PC-3 (cell line): ENCODE measurements at places on chromosomes 5 and 9. TPM values are rescaled to one million over a fixed set of nuclear protein-coding genes. Genes with fewer than 3 reads are reported as not detected.

- no peaks in the 10 kb centered on the region for H3K4me1 ChIP-seq
- peak; percentile 11 for DNase-seq
- no peak overlapping the region for H3K4me3 ChIP-seq
- H3K27me3 ChIP-seq: no peaks in the 10 kb centered on the region
- no peak overlapping the region for H3K27ac ChIP-seq
Measured at GRCh38 chr5:55982957-55983381, 11.8 kb downstream of the IL6ST start.

DNA sequence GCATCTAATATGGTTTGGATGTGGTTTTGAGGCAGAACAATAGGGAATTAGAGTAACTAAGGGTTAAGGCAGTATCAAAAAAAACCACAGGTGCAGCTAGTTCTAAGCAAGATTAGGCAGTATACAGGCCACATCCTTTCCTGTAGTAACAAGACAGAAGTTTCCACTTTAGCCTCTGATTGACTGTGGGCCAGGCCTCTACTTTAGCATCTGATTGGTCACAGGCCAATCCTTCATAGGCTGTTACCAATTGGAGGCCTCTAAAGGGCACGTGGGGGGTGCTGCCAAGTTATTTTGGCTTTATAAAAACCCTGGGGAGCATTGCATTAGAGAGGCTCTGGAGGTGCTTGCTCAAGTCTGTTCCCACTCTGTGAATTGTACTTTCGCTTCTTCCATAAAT, 144.1 kb upstream of the ST8SIA4 start:
- H3K27me3 ChIP-seq: no peaks in the 10 kb centered on the region
- DNase-seq: no peak
- no peaks in the 10 kb centered on the region for H3K4me1 ChIP-seq
- H3K27ac ChIP-seq: no peak overlapping the region

DNA sequence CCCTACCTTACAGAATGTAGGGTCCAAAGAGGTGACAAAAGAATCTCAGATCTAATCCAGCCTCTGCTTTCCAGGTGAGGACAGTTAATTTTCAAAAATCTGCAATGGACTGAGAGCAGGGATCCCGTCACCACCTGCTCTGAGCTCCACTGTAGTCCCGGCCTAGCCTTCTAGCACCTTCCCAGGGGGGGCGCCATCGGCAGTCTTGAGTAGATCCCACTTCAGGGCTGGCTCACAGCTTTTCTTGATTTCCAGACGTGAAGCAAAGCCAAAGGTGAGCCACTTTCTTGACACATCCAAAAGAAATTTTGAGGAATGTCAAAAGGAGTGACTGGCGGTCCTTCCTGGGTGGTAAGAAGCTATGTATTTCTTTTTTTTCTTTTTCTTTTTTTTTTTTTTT, 114.1 kb downstream of the SYK start:
- no peaks in the 10 kb centered on the region for H3K36me3 ChIP-seq
- DNase-seq: peak; percentile 33
- no peak overlapping the region for H3K4me3 ChIP-seq

- no peaks in the 10 kb centered on the region for H3K36me3 ChIP-seq
- H3K4me1 ChIP-seq: no peaks in the 10 kb centered on the region; the same call in 1 of the 2 replicates
Measured at GRCh38 chr5:134083517-134083916, 31.0 kb upstream of the TCF7 start.

DNA sequence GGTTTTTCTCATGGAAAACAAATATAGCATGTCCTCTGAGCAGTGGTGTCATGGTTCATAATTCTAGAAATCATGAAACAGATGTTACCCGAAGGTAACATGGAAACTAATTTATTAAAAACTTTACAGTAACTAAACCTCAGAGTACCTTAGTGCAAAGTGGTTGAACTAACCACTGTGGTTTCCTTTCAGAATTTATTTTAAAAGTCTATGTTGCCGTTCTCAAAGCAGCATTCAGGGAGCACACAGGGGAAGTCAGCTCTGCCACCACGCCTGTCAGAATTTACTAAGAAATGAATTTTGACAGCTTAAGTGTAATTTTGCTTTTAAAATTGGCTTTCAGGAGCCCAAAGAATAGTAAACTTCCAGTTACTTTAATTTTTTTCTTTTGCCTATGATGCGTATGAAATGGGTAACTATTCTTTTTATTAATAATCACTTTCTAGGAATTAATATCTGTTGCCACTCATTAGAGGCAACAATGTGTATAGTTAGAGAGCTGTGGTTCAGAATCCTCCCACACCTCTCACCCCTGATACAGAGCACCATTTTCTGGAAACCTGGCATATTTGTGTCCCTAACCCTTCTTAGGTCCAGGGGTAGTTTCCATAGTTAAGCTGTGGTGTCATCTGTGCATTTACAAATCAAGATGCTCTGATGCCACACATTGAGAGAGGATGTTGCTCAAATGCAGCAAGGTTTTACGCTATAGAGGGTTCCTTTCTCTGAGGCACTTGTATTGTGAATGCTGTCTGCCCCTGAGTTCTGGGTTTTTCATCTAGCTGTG, 202.6 kb downstream of the ZSWIM6 start:
- DNase-seq: no peak
- no peaks in the 10 kb centered on the region for H3K27me3 ChIP-seq
- H3K36me3 ChIP-seq: peaks cover 3% of the 10 kb centered on the region
- no peak overlapping the region for H3K27ac ChIP-seq
- H3K4me1 ChIP-seq: peaks cover 32% of the 10 kb centered on the region

DNA sequence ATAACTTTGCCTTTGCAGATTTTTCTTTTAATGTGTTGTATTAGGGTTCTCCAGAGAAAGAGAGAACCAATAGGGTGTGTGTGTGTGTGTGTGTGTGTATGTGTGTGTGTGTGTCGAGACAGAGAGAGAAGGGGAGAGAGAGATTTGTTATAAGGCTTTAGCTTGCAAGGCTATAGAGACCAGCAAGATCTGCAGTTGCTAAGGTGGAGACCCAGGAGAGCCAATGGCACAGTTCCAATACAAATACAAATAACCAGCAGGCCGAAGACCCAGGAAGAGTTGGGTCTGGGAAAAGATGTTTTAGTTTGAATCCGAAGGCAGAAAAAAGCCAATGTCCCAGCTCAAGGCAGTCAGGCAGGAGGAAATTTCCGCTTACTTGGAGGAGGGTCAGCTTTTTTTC, 23.0 kb downstream of the TMOD1 start:
- no peak for DNase-seq
- peaks cover 14% of the 10 kb centered on the region for H3K4me1 ChIP-seq
- no peaks in the 10 kb centered on the region for H3K36me3 ChIP-seq
- H3K4me3 ChIP-seq: no peak overlapping the region
- H3K27me3 ChIP-seq: no peaks in the 10 kb centered on the region

GRCh38 chr5:42579320-42579719, 156.1 kb downstream of the GHR start:
- no peaks in the 10 kb centered on the region for H3K36me3 ChIP-seq
- peaks cover 17% of the 10 kb centered on the region for H3K4me1 ChIP-seq
- peak; percentile 51 for DNase-seq
- H3K27ac ChIP-seq: no peak overlapping the region

GRCh38 chr5:116454417-116454927, 120.2 kb downstream of the SEMA6A start:
- no peak overlapping the region for H3K27ac ChIP-seq
- no peak overlapping the region for H3K4me3 ChIP-seq
- DNase-seq: no peak
- H3K27me3 ChIP-seq: no peaks in the 10 kb centered on the region

DNA sequence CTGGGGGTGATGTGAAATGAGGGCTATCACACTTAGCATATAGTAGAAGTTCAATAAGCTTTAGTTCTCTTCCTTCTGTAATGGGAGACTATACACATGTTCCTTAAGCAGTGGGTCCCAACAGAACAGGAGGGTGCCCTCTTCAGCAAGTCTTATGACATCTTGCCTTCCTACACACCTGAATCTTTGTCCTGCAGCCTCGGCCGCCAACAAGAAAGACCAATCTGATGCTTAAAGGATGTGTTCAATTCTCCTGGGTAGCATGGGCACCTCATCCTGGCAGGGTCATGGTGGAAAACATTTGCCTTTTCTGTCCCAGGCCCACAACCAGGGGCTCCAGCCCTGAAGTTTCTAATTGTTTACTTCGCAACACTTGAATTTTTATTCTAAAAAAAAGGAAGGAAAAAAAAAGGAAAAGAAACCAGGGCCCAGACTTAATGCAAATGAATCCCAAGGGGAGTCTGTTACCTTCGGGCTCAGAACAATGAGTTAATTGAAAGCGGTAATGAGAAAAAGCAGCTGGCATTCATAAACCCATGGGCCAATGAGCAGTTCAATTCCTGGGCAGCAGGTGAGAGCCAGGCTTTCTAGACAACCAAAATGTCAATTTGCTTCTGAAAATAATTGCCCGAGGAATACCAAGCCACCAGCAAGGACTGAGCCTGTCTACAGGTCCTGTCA, 26.2 kb upstream of the SMAD5 start:
- no peaks in the 10 kb centered on the region for H3K4me1 ChIP-seq
- H3K27me3 ChIP-seq: no peaks in the 10 kb centered on the region
- H3K36me3 ChIP-seq: no peaks in the 10 kb centered on the region

DNA sequence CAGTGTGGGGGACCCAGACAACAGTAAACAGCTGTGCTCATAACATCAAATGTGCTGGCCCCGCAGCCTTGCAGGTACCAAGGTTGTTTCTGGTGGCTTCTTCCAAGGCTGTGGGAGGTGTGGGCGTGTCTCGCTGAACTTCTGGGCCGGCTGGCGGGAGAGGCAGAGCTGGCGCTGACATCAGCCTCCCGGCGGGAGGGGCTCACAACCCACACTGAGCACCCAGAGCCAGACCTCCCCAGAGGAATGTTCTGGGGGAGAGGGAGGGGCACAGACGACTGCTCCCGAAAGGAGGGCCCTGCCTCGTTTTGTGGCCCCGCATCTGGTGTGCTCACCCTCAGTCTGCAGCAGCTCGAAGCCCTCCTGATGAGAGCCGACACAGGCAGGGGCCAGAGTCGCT, 6.9 kb upstream of the SLC12A7 start:
- no peaks in the 10 kb centered on the region for H3K27me3 ChIP-seq
- no peaks in the 10 kb centered on the region for H3K36me3 ChIP-seq
- H3K4me3 ChIP-seq: no peak overlapping the region
- H3K27ac ChIP-seq: no peak overlapping the region

DNA sequence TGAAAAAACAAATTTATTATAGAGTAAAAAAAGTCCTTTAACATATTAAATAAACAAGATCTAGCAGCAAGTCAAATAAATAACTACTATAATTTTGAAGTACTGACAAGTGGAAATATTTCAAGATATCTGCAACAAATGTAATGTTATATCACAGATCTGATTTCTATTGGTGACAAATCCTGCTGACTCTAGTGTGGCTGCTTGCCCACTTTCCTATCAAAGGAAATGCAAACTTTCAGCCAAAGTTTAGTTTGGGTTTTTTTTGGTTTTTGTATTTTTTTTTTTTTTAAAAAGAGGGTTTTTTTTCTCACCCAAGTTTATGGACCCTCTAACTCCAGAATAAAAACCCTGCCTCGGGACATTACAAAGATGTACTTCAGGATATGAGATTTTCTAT, 12.9 kb downstream of the ADRA1B start:
- no peak overlapping the region for H3K27ac ChIP-seq
- no peak for DNase-seq
- H3K4me3 ChIP-seq: no peak overlapping the region
- H3K4me1 ChIP-seq: peaks cover 17% of the 10 kb centered on the region
- H3K36me3 ChIP-seq: no peaks in the 10 kb centered on the region
- H3K27me3 ChIP-seq: no peaks in the 10 kb centered on the region

- no peak overlapping the region for H3K4me3 ChIP-seq
- peak; percentile 17 for DNase-seq
- H3K4me1 ChIP-seq: no peaks in the 10 kb centered on the region
- no peaks in the 10 kb centered on the region for H3K36me3 ChIP-seq
- no peak overlapping the region for H3K27ac ChIP-seq
- H3K27me3 ChIP-seq: no peaks in the 10 kb centered on the region
Measured at GRCh38 chr5:135013947-135014570, 20.0 kb downstream of the PITX1 start.

GRCh38 chr5:169970911-169971765, 9.2 kb downstream of the INSYN2B start:
- peak overlapping the region; percentile 83 for H3K27ac ChIP-seq
- peak; percentile 91 for DNase-seq
- no peak overlapping the region for H3K4me3 ChIP-seq
- peaks cover 34% of the 10 kb centered on the region for H3K4me1 ChIP-seq

DNA sequence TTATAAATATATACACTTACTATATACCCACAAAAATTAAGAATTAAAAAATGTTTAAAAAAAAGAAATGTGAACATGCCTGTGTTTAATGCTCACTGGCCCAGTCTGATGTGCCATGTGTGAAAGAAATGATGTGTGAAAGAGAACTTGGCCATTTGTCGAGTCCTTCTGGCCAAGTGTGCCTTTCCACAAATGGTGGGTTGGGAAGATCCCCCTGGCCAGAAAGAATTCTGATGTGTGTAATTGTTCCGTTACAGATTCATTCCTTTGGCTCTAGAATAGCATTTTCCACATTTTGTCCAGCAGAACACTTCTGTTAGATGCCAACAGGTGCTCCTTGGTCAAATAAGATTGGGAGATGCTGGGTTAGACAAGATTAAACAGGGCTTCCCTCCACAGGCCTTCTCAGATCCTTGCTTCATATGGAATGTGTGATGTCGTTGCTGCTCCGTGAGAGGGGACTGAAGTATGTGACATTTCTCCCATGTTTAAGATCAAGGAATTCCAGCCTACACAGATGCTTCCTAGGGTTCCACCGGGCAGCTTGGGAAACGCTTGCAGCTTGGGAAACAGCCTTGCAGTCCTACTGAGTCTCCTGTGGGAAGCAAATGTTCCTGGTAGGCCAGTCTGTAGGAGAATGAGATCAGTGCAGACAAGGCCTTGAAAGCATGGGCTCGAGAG, 32.1 kb downstream of the GDNF start:
- no peak overlapping the region for H3K4me3 ChIP-seq
- H3K27ac ChIP-seq: no peak overlapping the region
- H3K36me3 ChIP-seq: no peaks in the 10 kb centered on the region
- peaks cover 22% of the 10 kb centered on the region for H3K4me1 ChIP-seq
- no peaks in the 10 kb centered on the region for H3K27me3 ChIP-seq
- no peak for DNase-seq

DNA sequence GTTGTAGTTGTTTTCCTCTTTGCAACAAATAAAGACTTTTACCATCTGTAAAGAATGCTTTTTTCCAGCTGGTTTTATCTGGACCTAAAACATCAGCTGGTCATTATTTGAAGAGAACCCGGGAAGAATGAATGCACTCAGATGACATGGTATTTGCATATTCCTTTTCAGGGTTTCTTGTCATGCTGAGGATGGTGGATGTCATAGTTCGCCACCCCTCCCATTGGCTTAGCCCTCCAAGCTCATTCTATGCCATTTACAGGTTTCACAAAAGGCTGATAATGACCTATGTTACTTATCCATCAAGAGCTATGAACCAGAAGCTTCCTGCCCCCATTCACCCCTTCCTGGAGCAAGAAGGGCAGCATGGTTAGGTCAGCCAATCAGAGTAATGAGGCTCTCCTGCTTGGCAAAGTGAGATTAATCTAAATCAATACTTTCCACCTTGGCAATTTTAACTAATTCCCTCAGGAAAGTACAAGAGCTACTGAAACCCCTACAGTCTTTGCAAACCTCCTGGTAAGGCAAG, 440.5 kb upstream of the TLE4 start:
- no peaks in the 10 kb centered on the region for H3K27me3 ChIP-seq
- no peak for DNase-seq
- H3K4me3 ChIP-seq: no peak overlapping the region

PPIP5K2 gene
- 40.4 and 52.2 TPM in 2 replicates for total RNA-seq

PPP3R2 gene
- total RNA-seq: not detected in 2 replicates

UNC13B gene
- total RNA-seq: 9.8 and 10.4 TPM in 2 replicates

FAT2 gene
- not detected in 2 replicates for total RNA-seq

TAF11L10 gene
- total RNA-seq: not detected in 2 replicates

SHROOM1 gene
- total RNA-seq: 13.6 and 15.7 TPM in 2 replicates

DMRTA1 gene
- total RNA-seq: 1.5 and 2.1 TPM in 2 replicates

AGXT2 gene
- total RNA-seq: not detected in 2 replicates
